ENCODE measurements at places on chromosomes 4 and X. TPM values are rescaled to one million over a fixed set of nuclear protein-coding genes. Genes with fewer than 3 reads are reported as not detected.
A peak's percentile ranks its signal among the peaks of the same experiment; 100 is the strongest.

GRCh38 chr4:10161146-10161545 is 44.5 kb upstream of the WDR1 start:
- H3K4me3 ChIP-seq = no peak overlapping the region
- peak overlapping the region; percentile 75 for H3K27ac ChIP-seq
- H3K4me1 ChIP-seq = peaks cover 33% of the 10 kb centered on the region
- H3K27me3 ChIP-seq = peaks cover 2% of the 10 kb centered on the region
- no peak for DNase-seq
- no peaks in the 10 kb centered on the region for H3K36me3 ChIP-seq

- no peak overlapping the region for H3K4me3 ChIP-seq
- peaks cover 6% of the 10 kb centered on the region for H3K36me3 ChIP-seq
- no peak overlapping the region for H3K27ac ChIP-seq
- DNase-seq = peak; percentile 30
- peaks cover 24% of the 10 kb centered on the region for H3K4me1 ChIP-seq
Measured at GRCh38 chrX:86002076-86002896, 45.1 kb downstream of the CHM start.

- no peak for DNase-seq
- H3K4me3 ChIP-seq = no peak overlapping the region
- H3K4me1 ChIP-seq = no peaks in the 10 kb centered on the region
- H3K27me3 ChIP-seq = no peaks in the 10 kb centered on the region
- H3K36me3 ChIP-seq = no peaks in the 10 kb centered on the region
- H3K27ac ChIP-seq = no peak overlapping the region
Measured at GRCh38 chr4:24928708-24929107, 15.9 kb upstream of the CCDC149 start.

INTS6L gene
- total RNA-seq = 29.0 TPM

SLC25A14 gene
- total RNA-seq = 10.6 TPM

All from activated CD4-positive, alpha-beta memory T cell treated with anti-CD3 and anti-CD28 coated beads, Interleukin-2, amount 10 ng/mL, durations not matched to agents 7 days and 5 days (primary cell).